ENCODE measurements at places on chromosomes 4 and X. TPM values are rescaled to one million over a fixed set of nuclear protein-coding genes. Genes with fewer than 3 reads are reported as not detected.

DNA sequence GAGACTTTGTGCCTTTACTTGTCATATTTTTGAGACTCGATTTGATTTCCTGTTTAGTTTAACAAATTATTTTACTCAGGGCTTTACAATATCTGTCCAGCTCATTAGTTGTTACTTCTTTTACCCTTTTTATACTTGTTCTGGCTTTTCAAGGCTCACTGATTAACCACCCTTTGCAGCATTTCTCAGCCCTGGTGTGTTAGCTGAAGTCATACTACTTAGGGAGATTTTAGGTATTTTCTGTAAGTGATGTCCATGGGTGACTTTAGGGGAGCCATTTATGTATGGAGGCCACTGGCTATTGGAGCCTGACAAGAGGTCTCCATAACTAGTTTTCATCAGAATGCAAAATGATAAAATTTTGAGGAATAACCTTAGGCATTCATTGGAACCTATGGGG is 147.2 kb downstream of the RPA4 start:
- no peak overlapping the region for H3K27ac ChIP-seq
- H3K36me3 ChIP-seq: no peaks in the 10 kb centered on the region

Gene UGT2B17
- total RNA-seq: not detected

DNA sequence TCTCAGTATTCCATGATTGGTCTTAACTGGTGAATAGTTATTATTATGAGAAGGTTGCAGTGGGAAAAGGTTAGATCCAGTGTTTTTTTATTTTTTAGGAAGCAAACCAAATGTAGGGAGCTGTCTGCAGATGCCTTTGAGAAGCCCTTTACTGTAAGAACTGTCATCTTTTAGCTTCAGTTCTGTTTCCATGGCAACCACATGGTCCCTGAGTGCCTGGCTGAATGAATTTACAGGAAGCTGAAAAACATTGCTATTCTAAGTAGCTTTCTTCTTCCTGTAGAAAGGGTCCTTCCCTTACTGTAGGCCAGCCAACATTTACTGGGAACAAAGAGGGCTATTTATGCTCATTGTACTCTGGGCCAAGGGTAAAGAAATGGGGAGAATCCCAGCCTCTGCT is 103.3 kb downstream of the DCLK2 start:
- no peaks in the 10 kb centered on the region for H3K27me3 ChIP-seq
- no peaks in the 10 kb centered on the region for H3K36me3 ChIP-seq
- DNase-seq: no peak
- no peak overlapping the region for H3K4me3 ChIP-seq

Gene TLL1
- total RNA-seq: under 0.01 TPM

DNA sequence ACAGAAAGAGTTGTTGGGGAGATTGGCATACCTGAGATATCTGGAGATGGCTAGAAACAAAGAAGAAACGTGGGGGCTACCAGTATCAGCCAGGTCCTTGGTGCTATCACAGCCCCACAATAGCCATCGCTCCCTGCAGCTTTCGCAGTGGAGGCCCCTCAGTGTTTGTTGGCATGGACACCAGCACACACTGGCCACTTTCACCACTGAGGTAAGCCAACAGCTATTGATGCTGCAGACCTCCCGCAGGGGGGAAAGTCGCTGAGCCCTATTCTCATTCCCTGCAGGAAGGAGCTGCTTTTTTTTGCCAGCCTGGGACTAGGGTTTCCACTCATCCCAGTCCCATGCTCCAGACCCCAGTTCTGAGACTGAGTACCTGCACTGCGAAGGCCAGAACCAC is 879.2 kb upstream of the IGFBP7 start:
- H3K36me3 ChIP-seq: no peaks in the 10 kb centered on the region
- H3K4me3 ChIP-seq: no peak overlapping the region
- H3K4me1 ChIP-seq: no peaks in the 10 kb centered on the region
- DNase-seq: no peak

DNA sequence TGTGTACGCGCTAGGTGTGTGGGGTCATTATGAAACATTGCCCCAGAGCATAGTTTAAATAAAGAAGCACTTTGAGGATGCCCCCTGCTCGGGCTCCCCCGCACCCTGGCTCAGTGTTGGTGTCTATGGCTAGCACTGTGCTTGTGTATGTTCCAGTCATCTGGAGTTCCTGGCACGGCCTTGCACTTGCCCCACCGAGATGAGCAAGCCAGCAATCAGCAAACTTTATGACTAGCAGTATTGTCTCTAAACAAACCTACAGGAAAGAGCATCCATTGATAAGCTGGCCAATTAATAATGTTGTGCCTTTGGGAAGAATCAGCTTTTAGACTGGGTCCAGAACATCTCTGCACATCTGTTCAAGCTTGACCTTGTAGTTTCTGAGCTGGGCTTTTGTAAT is 707 bp upstream of the SHROOM4 start:
- no peak for DNase-seq
- peak overlapping the region; percentile 45 for H3K4me3 ChIP-seq

Gene TMPRSS11B
- total RNA-seq: not detected

Data from stomach (tissue), 19 donors.